ENCODE measurements at places on chromosomes 4 and X.
A peak's percentile ranks its signal among the peaks of the same experiment; 100 is the strongest.

GRCh38 chrX:981791-982626 is 230.4 kb downstream of the CRLF2 start:
- no peak for DNase-seq

GRCh38 chr4:114606245-114606644 is 7.6 kb downstream of the UGT8 start:
- DNase-seq, result no peak

GRCh38 chr4:1910643-1911042 is 39.5 kb downstream of the NSD2 start:
- DNase-seq, result peak; percentile 57

- no peak for DNase-seq
These were observed 61.2 kb upstream of the RAI2 start for GRCh38 chrX:17922303-17922702.

GRCh38 chrX:110671068-110671803 is 124.4 kb downstream of the CHRDL1 start:
- DNase-seq, result no peak

DNA sequence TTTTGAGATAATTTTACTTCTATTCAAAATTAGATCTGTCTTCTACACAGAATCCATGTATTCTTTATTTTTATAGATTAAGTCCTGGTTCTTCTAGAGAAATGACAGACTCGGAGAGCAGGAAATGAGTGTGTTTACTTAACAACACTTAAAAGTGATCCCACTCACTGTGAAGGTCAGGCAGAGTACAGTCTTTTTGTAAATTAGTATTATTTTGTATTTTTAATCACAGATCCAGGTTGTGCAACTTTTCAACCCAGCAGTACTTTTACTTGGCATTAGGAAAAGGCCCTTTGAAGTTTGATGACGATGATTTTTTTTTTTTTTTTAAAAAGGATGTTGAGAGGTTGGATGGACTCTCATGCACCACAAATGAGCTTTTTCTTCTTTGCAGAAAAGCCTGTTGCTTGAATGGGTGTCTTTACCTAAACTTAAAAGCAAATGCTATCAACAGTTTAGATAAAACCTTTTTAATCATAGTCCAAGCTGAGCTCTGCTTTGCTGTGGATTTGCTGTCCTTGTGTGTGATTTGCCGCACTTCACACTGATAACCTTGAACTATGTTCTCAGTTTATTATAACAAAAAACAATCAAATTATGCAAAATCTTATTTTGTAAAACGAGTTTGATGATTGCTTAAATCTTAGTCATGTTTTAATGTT is 114.1 kb downstream of the MXRA5 start:
- DNase-seq, result no peak

DNA sequence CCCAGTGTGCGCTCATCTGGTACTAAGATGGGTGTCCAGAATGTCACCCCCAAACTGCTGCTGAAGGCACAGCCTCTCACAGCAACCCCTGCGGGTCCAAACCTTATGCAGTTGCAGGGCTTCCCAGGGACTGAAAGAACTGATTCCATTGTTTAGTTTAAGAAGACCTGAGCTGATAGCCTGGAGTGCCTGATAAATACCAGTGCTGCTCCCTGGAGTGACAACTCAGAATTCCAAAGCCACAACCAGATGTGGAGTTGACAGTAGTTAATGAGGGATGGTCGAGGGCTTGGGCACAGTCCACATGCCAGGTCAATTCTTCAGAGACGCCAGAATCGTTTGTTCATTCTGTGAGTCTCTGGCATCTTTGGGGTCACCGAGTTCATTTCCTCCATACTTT is 71.2 kb downstream of the LNX1 start:
- no peak for DNase-seq

DNA sequence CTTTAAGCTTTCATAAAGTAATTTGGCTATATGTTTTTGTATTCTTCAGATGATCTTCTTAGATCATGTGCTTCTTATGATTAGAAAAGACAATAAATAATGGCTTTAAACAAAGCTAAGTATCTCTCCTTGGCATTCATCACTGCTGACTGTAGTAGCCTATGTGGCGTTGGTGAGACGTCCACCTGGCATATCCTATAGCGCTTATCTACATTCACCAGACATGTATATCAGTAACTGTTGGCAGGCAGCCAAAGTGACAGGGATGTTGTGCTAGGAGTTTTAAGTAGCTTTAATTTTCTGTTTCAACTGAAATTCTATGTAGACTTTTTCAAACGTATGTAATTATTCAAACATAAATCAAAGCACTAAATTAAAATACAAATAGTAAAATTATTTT is 276.4 kb downstream of the IL15 start:
- DNase-seq, result no peak

DNA sequence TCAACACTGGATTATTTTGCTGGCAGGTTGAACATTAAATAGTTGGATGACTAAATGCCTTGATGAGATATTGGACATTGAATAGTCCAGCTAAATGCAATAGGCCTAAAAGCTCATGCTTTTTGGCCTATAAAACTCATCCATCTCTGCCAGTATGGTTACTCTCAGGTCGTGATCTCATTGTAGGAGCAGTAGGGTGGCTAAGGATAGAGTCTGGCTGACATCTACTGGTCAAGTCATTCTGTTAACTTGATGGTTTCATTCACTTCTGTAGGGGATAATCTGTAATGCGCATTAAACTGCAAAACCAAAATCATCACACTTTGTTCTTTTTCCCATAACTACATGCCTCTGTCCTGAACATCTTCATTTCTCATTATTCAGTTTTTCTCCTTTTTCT is 227.0 kb downstream of the DKK2 start:
- DNase-seq, result no peak

DNA sequence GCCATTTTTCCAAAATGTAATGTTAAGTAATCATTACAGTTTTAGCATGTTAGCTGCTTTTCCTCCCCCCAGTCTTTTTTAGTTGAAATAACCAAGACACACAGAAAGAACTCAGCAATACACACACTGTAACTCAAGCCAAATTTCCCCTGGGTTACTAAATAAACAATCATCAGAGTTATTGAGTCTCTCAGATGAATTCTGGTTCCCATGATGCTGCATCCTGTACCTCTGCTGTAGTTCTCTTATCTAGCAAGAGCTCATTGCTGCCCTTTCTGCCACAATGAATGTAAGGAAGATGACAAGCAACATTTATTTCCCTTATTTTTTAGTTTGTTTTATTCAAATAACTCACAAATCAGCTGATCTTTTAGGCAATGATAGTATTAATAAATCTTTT is 185.1 kb downstream of the ARHGAP6 start:
- DNase-seq, result no peak

DNA sequence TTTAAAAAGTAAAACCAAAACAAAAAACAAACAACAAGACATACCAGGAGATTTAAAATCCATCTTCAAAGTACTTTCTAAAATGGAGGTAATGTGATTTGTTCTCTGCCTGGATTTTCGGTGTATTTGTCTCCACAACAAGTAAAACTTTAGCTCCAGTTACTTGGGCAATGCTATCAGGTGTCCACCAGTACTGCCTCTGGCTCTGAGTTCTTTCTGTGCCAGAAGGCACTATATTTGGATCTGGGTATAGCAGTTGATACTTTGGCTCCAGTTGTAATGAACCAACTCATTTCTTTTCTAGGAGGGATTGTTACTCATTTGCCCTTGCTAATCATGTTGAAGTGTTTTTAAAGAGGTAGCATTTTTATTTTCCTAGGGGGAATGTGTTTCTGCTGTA is 9.5 kb upstream of the PDLIM5 start:
- DNase-seq, result no peak

GRCh38 chrX:123695242-123695641 is 37.6 kb downstream of the THOC2 start:
- no peak for DNase-seq

DNA sequence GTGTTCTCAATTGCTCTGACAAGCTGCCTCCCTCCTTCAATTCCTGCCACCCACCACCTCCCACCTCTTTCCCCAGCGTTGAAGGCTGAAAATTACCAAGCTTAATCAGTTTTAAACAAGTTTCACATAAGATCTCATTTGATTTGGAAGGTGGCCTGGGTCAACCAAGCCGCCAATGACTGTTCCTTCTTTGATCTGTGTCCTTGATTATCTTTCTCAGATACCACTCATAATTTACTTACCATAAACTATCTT is 211.4 kb downstream of the SLIT2 start:
- DNase-seq, result no peak

GRCh38 chr4:168451744-168452390 is 28.4 kb downstream of the DDX60L start:
- no peak for DNase-seq

DNA sequence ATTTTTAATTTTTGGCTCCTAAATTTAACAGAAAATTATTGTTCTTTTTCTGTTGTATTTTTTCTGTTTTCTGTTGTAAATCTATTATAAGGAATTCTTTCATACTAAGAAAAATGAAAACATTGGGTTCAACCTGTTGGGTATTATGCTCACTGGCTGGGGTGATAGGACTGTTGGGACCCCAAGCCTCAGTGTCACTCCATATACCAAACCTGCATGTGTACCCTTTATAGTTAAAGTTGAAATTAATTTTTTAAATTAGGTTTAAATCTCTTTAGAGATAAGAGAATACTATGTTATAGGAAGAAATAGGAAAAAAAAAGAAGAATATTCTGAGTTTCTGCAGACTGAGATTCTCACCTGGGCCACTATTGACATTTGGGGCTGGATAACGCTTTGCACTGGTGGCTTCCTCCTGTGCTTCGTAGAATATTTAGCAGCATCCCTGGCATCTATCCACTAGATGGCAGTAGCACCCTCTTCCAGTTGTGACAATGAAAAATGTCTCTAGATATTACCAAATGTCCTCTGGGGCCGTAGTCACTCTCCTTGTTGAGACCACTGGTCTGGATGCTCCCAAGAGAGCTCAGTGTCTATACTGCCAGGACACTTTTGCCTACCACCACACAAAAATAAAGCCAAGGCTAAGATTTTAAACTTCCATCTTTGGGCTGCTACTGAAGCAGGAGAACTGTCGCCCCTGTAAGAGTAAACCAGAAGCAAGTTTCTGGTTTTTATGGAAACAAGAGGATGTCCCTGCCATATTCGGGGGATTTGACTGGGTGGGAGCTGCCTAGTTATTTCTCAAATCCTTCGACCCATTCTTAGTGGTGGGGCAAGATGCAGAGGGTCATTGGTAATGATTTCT is 22.4 kb upstream of the CLTRN start:
- peak; percentile 31 for DNase-seq

DNA sequence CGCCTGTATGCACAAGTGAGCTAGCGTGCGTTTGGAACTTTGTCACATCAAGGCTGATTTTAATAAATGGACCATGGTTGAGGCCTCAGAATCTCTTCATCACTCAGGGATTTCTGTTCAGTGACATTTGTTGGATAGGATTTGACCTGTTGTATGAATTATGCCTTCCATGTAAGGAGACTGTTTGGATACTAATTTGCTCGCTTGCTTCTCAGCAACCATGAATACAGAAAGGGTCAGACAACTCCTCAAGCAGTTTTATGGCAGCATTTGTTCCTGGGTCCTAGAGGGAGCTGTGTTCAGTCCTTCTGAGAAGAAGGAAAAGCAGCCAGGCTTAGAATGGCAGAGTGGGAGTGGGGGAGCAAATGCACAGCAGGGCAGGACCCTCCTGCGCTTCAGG is 269.7 kb upstream of the LCORL start:
- no peak for DNase-seq

- DNase-seq, result no peak
These were observed 103.4 kb upstream of the HS3ST1 start for GRCh38 chr4:11532138-11532537.

- no peak for DNase-seq
These were observed 912 bp downstream of the CXorf65 start for GRCh38 chrX:71105628-71106027.

DNA sequence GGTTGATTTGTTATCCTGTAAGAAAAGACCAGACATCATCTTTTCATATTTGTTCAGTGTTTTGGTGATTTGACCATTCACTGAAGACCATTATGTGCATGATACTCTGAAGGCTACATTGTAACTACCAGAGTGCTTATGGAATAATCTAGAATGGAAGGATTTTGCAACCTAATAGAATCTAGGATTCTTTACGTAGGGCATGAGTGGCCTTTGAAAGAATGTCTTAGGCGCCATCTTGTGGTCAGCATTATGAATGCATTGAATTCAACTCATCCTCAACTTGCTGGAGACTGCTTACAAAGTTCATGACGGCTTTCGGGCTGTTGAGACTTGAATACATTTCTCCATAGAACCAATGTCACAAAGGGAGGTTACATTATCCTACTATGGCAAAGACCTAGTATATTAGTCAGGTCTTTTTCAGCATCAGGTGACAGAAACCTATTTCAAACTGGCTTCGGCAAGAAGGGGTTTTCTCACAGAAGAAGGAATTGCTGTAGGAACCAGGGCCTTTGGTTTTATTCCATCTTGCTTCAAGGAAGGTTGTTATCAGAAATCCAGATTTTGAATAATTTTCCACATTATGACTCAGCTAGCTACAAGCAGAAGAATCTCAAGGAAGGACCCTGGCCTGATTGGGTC is 104.1 kb downstream of the GPAT3 start:
- peak; percentile 3 for DNase-seq

GRCh38 chr4:106299977-106300376 is 16.0 kb downstream of the TBCK start:
- DNase-seq, result no peak

DNA sequence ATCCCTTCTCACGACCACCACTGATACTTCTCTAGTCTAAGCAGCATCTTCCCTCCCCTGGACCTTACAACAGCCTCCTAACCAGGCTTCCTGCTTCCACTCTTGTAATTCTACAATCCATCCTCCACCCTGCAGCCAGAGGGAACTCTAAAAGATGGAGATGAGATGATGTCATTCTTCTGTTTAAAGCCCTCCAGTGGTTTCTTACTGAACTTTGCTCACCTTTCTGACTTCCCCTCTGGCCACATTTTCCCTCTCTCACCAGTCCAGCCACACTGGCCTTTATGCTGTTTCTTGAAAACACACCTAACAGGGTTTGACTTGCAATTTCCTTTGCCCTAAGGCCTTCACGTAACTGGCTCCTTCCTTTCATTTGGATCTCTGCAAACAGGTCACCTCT is 191.4 kb upstream of the NHS start:
- no peak for DNase-seq

- DNase-seq, result no peak
These were observed 17.9 kb upstream of the NSUN7 start for GRCh38 chr4:40731792-40732245.

GRCh38 chr4:146975527-146975926 is 29.9 kb upstream of the TTC29 start:
- DNase-seq, result no peak

GRCh38 chrX:48467281-48467761 is 2.7 kb downstream of the SLC38A5 start:
- no peak for DNase-seq

GRCh38 chrX:151988706-151989299 is 14.3 kb upstream of the GABRE start:
- no peak for DNase-seq

GRCh38 chrX:87236830-87237440 is 280.7 kb upstream of the KLHL4 start:
- DNase-seq, result no peak

GRCh38 chrX:112254896-112255295 is 172.3 kb upstream of the TRPC5 start:
- no peak for DNase-seq

DNA sequence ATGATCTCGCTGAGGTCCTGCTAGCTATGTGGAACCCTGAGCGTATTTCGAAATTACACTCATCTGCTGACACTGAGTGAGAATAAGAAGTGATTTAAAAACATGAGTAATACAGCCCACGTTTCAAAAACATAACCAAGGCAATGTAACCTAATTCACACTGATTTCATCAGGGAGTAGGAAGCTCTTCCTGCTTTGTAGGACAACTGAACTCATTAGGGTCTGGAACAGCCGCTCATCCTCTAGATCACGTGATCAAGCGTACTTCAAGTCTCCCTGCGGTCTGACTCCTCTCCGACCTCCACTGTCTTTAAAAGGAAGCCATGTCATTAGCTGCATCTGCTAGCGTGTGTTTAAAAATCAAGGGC is 138.0 kb downstream of the NSUN7 start:
- no peak for DNase-seq

Measured in anterior cingulate cortex (tissue), 58 donors.